ENCODE measurements at places on chromosomes 7 and 10.

- no peak for DNase-seq
Measured at GRCh38 chr10:131739206-131739605, 161.6 kb upstream of the PPP2R2D start.

DNA sequence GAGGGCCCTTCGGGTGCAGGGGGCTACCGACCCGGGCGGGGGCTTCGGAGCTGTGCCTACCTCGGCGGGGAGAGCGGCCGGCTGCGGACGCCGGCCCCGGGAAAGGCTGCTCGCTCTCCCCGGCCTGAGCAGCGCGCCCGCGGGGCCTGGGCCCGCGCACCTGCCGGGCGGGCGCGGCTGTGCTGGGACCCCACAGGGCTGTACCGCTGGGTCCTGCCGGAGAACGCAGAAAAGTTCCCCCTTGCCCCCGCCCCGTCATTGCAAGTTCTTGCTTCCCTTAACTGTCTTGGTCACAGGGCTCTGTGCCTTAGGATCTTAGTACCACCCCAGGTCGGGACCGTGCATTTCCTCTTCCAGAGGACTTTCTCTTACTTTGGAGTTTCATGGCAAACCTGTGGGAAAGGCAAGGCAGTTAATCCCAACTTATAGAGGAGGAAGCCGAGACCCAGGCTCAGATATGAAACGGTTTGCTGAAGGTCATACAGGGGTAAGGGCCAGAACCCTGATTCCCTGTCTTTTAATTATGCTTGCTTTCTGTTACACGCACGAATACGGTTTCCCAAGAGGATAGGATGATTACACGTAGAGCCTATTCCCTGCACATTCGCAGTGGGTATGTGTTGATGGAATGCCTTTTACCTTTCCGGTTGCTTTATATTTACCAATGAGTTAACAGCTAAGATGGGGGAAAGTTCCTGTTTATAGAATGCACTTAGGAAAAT lies 652 bp downstream of the PCGF5 start:
- DNase-seq, result no peak

- no peak for DNase-seq
Measured at GRCh38 chr7:23662124-23662983, 17.6 kb upstream of the FAM221A start.

- no peak for DNase-seq
Measured at GRCh38 chr7:31202801-31203200, 137.7 kb downstream of the NEUROD6 start.

DNA sequence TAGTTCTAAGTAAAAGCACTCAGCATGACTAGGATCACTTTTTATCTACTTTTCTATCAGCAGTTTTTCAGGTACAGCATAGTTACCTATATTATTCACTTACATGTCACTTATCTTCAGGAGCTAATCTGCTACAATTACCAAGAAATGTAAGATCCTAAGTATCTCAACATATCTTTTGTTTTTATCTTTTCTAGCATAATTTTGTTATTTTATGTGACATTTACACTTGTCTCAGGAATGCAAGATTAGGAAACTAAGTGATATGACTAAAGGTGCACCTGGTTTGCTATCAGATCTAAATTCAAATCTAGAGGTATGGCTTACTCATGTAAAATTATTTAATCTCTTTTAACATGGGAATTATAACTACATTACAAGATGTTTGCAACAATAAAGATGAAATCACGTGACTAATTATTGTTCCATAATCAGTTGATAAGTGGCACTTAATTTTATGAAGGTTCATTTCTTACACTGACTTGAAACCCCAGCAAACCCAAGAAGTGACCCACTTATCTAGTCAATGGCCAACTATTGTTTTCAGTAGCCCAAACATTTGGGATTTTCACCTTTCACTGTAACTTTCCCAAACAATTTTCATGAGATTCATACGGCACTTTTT lies 390.3 kb upstream of the PCDH15 start:
- no peak for DNase-seq

DNA sequence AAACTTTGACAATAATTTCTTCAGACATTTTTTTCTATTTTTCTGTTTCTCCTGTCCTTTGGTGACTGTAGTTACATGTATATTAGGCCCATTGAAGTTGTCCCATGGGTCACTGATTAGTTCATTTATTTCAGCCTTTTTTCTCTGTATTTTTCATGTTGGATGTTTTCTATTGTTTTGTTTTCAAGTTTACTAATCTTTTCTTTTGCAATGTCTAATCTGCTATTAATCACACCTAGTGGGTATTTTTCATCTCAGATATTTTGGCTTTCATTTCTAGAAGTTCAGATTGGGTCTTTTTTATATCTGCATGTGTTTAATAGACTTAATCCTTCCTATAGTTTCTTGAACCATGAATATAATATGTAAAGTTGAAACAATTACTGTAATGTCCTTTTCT lies 84.7 kb downstream of the PALS2 start:
- no peak for DNase-seq

All from NCI-H2029 treated with DMSO at 0.1 percent for 48 hours (cell line).